ENCODE measurements at places on chromosomes 2 and 18.
A peak's percentile ranks its signal among the peaks of the same experiment; 100 is the strongest.

DNA sequence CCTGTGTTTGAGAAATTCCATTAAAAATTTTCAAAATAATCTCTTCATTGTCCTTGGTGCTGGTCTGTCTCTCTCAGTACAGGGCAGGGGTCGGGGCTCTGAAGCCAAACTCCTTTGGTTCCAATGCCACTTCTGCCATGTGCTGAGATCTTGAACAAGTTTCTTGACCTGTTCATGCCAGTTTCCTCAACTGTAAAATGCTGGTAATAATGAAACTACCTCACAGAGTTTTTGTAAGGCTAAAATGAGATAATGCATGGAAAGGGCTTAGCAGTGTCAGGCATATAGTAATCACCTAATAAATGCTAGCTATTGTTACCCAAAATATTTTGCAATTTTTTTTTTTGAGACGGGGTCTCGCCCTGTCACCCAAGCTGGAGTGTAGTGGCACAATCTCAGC is 16.9 kb upstream of the MREG start:
- DNase-seq: no peak

- no peak for DNase-seq
Observed at GRCh38 chr2:210616074-210616473, 59.7 kb downstream of the CPS1 start.

- DNase-seq: no peak
Observed at GRCh38 chr2:58731488-58731869, 490.4 kb upstream of the FANCL start.

- DNase-seq: no peak
Observed at GRCh38 chr2:101677658-101678057, 19.8 kb upstream of the MAP4K4 start.

GRCh38 chr2:63424329-63425078 is 163.8 kb downstream of the WDPCP start:
- DNase-seq: peak; percentile 0

GRCh38 chr18:46650681-46651080 is 6.3 kb downstream of the LOXHD1 start:
- no peak for DNase-seq

Data from stimulated activated CD4-positive, alpha-beta T cell treated with anti-CD3 and anti-CD28 coated beads, Interleukin-12 subunit alpha, Interleukin-12 subunit beta, amount 100 ng/mL, for 24 hours (primary cell).